ENCODE measurements at places on chromosomes 6 and 20. TPM values are rescaled to one million over a fixed set of nuclear protein-coding genes. Genes with fewer than 3 reads are reported as not detected.

DNA sequence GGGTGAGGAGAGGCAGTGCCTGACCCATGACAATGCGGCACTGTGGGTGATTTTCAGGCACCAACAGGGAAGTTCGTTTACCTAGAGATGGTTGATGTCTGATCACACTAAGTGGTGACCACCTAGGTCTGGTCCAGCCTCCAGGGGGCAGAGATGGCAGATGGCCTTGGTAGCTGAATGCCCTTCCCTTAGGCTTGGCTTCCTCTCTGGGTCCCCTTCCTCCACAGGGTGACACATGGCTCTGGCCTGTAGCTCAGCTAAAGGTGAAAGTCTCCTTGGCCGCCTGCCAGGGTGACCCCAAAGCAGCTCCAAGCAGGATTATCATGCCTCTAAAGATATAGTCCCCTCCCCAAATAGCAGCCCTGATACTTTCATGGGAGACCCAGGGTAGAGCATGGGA is 6.4 kb downstream of the GDAP1L1 start:
- DNase-seq = no peak

DNA sequence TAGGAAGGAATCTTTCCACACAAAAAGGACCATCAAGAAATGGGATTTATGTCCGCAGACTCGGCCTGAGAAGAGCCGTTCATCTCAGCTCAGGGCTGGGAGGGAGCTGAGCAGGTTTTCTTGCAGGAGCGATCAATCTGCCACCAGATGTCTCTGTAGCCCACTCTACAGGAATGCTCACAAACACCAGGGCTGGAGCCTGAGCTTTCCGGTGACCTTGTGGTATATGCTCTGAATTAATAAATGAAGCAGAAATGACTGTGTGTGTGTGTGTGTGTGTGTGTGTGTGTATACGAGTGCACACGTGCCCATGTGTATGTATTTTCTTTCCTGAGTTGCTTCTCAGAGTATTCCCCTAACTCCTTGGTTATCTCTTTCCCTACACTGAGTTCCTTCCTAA is 12.0 kb downstream of the CD83 start:
- peak; percentile 93 for DNase-seq

DNA sequence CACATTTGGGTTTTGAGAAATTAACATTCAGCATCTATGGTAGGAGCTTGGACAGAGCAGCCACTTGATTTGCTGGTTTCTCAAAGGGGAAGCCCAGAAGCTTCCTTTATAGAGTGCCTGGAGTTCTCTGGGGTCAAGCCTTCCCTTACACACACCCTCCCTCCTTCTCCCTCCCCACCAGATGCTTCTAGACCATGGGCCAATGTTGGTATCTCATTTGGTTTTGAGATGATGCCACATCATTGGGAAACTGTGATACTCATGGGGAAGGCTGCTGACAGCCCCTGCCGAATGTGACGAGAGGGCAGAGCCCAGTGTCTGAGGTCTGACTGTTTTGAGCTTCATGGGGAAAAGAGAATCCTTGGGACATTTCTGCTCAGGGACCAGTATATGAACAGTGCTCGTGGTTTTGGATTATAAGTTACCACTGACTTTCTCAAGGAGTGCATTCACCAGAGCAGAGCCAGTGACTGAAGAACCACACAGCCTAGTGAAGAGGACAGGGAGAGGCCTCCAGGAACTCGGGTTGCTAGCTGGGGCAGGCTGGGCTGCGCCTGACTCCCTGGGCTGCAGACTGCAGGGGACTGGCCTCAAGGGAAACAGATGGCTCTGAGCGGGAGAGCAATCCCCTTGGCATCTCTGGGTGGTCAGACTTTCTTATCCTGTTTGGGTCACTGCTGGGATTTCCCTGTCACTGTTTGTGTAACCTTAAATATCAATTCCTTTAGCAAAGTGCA is 46.4 kb upstream of the CST5 start:
- DNase-seq = no peak

GRCh38 chr6:105184921-105185320 is 5.1 kb upstream of the POPDC3 start:
- DNase-seq = no peak

- DNase-seq = no peak
Measured at GRCh38 chr6:53611342-53611741, 54.2 kb downstream of the KLHL31 start.

GRCh38 chr6:14452567-14453527 is 335.3 kb downstream of the CD83 start:
- no peak for DNase-seq

GRCh38 chr20:8127553-8128255 is 4.4 kb upstream of the PLCB1 start:
- DNase-seq = no peak

- DNase-seq = no peak
Measured at GRCh38 chr20:58344741-58345140, 35.2 kb downstream of the RAB22A start.

DNA sequence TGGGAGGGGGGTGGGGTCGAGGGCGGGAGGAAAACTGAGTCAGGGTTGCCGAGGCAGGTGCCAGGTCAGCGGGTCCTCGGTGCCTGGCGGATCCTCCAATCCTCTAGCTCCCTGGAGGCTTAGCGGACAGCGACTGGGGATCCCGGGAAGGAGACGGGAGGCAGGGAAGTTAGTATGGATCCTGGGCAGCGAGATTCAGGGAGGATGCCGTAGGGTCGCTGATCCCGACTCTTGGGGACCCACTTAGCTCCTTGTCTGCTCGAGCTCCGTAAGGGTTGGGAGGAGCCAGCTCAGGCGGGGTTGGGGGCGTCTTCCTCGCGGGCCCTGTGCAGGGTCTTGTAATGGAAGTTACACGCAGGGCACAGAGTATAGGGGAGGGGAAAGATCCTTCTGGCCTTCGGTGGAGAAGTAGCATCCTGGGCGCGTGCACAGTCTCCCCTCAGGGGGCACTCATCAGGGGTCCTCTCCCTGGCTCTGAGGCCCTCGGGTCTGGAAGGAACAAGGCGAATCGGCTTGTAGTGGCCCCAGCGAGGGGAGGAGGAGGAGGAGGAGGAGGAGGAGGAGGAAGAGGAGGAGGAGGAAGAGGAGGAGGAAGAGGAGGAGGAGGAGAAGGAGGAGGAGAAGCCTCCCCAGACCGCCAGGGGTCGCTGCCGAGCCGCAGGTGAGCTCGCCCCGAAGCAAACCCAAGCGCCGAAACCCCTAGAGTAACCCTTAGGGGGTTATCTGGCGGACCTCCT is 6.4 kb upstream of the SLC12A5 start:
- peak; percentile 74 for DNase-seq

- peak; percentile 61 for DNase-seq
Measured at GRCh38 chr6:156774863-156775405, 2.2 kb upstream of the ARID1B start.

DNA sequence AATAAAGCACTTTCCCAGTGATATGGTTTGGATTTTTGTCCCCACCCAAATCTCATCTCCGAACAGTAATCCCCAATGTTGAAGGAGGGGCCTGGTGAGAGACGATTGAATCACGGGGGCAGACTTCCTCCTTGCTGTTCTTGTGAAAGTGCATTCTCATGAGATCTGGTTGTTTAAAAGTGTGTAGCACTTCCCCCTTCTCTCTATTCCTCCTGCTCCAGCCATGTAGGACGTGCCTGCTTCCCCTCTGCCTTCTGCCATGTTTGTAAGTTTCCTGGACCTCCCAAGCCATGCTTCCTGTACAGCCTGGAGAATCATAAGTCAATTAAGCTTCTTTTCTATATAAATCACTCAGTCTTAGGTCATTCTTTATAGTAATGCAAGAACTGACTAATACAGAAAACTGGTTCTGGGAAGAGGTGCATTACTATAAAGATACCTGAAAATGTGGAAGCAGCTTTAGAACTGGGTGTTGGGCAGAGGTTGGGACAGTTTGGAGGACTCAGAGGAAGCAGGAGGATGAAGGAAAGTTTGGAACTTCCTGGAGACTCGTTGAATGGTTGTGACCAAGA is 7.4 kb downstream of the EPM2A start:
- no peak for DNase-seq

- no peak for DNase-seq
Measured at GRCh38 chr20:1830240-1830639, 65.0 kb upstream of the SIRPA start.

PPIL6 gene
- 7.6 TPM for polyA plus RNA-seq

LST1 gene
- polyA plus RNA-seq = 11.2 TPM

C6orf15 gene
- polyA plus RNA-seq = not detected

PNLDC1 gene
- polyA plus RNA-seq = 0.36 TPM

MCM3 gene
- polyA plus RNA-seq = 134 TPM

MEP1A gene
- polyA plus RNA-seq = not detected

SLPI gene
- polyA plus RNA-seq = 4.1 TPM
